Hematopoietic multipotent progenitor cell treated with erythropoietin and hydrocortisone succinate and interleukin-3 and kit ligand, for 8 days (in vitro differentiated cells): ENCODE measurements at places on chromosomes 1 and 21.
A peak's percentile ranks its signal among the peaks of the same experiment; 100 is the strongest.

DNA sequence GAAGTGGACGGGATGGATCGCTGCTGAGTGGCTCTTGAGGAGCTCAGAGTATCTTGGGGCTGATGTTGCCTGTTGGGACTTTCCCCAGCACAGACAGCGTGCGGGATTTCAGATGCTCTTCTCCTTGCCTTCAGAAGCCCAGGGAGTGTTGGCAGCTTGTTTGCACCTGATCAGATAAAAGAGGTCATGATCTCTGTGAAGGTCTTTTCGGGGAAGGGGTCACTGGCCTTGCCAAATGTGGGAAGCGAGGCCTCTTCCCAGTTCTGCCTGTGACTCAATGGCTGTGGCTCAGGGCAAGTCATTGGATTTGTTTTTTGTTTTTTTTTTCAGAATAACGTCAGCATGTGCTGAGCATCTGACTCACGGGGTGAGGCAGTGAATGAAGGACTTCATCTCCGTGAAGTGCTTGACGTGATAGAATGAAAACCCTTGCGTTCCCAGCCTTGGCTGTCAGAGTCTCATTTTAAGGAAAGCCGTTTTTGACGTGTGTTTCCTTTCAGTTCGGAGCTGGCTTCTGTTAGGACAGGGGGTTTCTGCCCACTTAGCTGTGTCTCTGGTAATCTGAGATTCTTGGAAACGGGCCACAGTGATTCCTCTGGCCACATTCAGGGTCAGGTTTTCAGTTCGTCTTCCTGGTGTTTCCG, 46.7 kb downstream of the GALNT2 start:
- DNase-seq: no peak

DNA sequence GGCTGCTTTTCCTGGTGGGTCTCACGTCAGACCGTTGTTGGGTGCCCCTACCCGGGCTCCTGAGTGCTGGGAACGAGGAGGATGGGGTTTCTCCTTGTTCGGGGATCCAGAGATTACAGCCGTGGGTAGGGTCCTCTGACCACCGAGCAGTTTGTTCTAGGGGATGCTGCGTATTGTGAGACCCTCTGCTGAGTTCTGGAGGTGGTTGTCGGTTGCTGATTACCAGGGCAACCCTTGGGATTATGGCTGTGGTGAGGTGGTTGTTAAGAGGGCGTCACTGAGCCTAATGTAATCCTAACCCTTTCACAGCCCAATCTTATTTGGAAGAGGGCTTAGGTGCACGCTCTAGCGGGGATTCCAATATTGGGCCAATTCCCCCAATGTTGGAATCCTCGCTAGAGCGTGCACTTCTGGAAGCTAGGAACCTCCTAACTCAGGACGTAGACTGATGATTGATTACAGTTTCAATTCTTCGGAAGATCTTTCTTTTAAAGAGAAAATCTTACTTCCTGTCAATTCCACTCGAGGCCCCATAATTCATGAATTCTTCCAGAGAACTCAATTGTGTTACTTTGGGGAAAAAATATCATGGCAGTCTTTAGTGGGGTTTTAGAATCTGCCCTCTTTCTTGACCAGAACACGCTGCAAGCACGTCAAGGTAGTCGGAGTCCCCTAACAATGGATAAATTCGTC, 483 bp downstream of the TCEANC2 start:
- DNase-seq: peak; percentile 41

GRCh38 chr1:248800459-248800858, 25.3 kb downstream of the SH3BP5L start:
- DNase-seq: no peak

DNA sequence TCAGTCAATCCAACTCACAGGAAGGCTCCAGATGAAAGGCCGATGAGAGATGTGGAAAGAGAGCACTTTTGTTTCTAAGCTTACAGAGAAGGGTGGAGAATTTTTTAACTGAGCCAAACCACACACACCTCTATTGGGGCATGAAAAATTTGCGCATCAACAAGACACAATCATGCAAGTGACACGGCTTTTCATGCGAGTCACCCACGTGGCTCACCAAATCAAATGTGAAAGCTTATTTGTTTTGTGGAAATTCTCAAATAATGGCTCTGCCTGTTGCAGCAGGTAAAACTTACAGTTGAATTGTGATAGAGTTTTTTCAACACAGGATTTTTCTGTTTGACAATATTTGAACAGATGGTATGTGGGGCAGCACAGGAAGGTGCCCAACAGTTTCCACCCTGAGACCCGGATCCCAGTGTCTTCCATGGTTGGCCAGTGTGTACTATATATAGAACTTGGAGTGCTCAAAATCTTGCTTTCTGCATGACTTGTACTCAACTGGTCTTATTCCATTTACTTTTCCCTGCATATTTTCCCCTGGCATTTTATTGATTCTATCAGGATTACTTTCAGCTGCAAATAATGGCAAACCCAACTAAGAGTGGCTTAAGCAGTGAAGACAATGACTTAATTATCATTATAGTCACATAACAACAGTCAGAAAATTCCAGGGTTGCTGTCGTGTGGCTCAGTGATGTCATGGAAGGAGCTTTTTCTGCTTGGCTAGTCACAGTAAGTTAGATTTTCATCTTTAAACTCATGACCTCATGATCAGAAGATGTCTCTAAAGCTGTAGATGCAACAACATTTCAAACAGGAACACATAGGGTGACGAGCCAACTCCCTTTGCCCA, 90.6 kb upstream of the SIM2 start:
- DNase-seq: no peak

GRCh38 chr21:42409366-42409765, 5.7 kb downstream of the UBASH3A start:
- no peak for DNase-seq

DNA sequence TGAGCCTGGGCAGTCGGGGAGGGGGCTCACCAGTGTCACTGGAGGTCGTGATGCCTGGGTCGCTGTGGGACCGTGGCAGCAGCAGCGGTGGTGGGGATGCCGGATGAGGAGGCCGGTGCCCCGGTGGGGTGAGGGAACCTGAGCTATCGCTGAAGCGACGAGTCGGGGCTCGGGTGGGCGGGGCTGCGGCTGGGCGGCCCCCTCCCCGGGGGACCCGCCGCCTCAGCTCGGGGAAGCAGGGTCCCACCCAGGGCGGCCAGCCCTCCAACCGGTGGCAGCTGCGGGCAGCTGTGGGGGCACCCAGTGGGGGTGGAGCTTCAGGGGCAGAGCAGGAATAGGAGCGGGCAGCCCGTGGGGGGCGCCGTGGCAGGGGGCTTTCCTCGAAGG, 5.0 kb downstream of the ENTREP3 start:
- no peak for DNase-seq

DNA sequence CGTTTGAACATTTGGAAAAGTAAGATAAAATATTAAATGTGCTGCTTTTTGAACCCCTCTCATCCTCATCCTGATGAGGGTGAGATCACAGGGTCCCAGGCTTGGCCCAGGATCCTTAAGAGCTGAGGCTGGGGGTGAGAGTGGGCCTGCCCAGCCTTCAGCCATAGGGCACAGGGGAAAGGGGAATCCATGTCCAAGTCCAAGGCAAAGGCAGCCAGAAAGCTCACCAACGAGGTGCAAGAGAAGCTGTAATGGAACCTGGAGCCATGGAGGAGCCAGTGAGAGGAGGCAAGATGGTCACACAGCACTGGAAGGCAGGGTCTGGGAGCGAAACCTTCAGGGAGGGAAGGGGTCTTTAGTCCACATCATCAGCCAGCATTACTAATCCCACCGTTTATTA, 191.9 kb downstream of the RRAGC start:
- no peak for DNase-seq

DNA sequence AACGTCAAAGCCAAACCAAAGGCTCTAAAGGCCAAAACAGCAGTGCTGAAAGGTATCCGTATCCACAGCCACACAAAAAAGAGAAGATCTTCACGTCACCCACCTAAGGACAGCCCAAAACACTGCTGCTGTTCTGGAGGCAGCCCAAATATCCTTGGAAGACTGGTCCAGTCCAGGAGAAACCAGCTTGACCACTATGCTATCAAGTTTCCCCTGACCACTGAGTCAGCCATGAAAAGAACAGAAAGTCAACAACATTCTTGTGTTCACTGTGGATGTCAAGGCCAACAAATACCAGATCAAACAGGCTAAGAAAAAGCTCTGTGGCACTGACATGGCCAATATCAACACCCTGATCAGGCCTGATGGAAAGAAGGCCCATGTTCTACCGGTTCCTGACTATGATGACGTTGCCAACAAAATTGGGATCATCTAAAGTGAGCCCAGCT, 32.1 kb downstream of the ARID4B start:
- DNase-seq: no peak

GRCh38 chr1:65924471-65924870, 131.8 kb downstream of the PDE4B start:
- DNase-seq: no peak

GRCh38 chr1:198829944-198830343, 191.1 kb downstream of the PTPRC start:
- DNase-seq: peak; percentile 6

GRCh38 chr1:164748253-164748899, 189.4 kb downstream of the PBX1 start:
- DNase-seq: no peak
